Esophagus squamous epithelium (tissue), 5 donors: ENCODE measurements at places on chromosomes 6 and 20.

DNA sequence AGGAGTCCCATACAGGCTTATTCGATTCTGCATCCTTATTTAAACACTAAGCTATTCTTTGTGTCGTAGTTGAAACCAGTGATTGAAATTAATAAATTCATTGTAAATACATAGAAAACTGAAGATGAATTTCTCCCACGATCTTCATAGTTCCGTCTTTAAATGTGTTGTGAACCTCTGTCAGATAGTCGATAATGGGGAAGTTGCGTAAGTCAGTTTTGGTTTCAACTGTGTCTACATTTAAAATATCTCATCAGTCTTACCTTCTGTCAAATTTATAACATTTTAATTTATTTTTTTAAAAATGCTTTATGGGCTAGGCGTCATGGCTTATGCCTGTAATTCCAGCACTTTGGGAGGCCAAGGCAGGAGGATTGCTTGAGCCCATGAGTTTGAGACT, 12.7 kb downstream of the STX11 start:
- no peaks in the 10 kb centered on the region for H3K27me3 ChIP-seq
- no peak overlapping the region for H3K27ac ChIP-seq
- no peaks in the 10 kb centered on the region for H3K36me3 ChIP-seq
- H3K4me3 ChIP-seq, result no peak overlapping the region

DNA sequence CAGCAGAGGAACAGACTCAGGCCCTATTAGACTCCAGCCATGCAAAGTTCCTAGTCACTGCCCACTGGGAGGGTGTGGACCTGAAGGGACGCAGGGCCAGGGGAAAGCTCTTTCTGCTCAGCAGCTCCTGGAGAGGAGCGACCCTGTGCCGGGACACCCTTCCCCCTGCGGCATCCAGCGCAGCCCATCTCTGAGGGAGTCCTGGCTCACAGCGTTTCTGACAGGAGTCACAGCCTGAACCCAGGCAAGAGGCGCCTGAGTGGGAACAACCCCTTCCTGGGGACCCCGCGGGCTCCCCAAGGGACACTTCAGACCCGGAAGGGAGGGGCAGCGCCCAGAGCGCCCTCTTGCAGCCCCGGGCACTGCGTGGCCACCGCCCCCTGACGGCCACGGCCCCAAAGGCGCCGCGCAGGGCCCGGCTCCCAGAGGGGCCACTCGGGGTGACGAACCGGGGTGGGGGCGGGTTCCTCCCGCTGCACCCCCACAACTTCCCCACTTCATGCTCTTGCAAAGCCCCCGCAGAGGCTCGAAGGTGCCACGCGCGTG, 862 bp downstream of the UCKL1 start:
- H3K4me1 ChIP-seq, result peaks cover 58% of the 10 kb centered on the region
- H3K27ac ChIP-seq, result peak overlapping the region; percentile 91
- no peaks in the 10 kb centered on the region for H3K27me3 ChIP-seq

DNA sequence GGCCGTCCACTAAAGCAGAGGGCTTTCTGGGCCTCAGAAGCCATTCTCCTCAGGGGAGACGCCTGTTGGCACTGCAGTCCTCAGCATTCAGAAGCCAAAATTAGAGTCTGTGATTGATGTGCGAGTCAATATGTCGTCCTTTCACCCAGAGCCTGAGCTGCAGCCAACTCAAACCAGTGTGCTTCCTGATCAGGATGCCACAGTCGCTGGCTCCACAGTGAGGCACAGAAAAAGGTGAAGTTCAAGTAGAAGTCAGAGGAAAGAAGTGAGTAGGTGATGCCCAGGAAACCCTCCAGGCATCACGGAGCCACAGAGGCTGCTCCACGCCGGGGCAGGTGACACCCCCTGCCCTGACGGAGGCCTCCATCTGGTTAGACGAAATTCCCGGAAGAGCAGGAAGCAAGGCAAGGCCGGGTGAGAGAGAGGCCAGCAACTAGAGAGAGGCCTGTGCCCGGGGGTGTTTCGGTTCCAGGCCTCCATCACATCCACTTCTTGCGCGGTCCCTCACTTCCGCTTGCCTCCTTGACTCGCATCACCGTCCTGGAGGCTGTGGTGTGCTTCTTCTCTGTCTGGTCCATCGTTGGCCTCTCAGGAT, 177.7 kb upstream of the SNX9 start:
- no peaks in the 10 kb centered on the region for H3K4me1 ChIP-seq
- no peak overlapping the region for H3K27ac ChIP-seq
- H3K4me3 ChIP-seq, result no peak overlapping the region
- DNase-seq, result no peak

- H3K27ac ChIP-seq, result no peak overlapping the region
- no peaks in the 10 kb centered on the region for H3K36me3 ChIP-seq
- H3K4me1 ChIP-seq, result no peaks in the 10 kb centered on the region
Measured at GRCh38 chr6:465531-466348, 74.2 kb downstream of the IRF4 start.

DNA sequence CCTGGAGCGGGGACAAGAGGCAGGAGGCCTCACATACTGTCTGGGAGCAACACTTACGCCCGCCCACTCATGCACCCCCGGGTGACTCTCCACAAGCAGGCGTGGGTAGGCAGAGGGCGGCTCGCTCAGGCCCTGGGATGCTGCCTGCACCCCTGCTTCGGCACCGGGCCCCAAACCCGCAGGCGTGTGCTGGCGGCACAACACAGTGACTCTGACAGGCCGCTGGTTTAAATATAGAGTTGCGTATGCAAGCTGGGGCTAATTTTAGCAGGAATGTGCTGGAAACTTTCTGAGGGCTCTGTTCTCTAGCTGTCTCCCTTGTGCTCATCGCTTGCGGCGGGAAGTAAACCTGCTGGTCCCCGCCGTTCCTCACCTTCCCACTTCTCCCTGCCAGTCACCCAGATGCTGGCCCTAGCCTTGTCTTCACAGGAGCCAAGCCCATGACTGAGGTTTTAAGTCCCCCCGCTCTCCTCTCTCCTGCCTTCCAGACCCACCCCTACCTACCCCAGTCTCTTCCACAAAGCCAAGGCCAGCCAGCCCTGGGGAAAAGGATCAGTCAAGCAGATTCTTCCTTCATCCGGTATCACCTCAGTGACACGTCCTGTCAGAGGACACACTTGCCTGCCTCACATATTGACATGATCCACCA, 94.5 kb upstream of the FOXP4 start:
- H3K4me3 ChIP-seq, result no peak overlapping the region
- no peaks in the 10 kb centered on the region for H3K36me3 ChIP-seq
- peaks cover 22% of the 10 kb centered on the region for H3K27me3 ChIP-seq
- no peak for DNase-seq

DNA sequence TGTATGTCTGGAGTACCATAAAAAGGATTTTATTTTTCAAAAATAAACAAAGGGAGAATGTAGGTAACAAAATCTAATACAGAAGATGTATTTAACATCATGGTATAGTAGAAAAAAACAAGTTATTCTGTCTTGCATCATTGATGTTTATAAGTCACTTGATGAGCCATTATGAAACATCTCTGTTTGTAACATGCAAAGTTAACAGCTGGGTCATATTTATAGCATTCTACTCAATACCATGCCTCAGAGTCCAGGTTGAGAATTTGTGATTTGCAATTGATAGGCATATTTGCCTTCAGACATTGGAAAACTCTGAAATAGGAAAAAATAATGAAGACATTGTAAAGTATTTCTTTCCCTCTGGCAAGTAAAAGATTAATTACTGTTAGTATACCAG, 52.3 kb upstream of the IL20RA start:
- DNase-seq, result no peak
- H3K27ac ChIP-seq, result no peak overlapping the region
- H3K4me1 ChIP-seq, result peaks cover 17% of the 10 kb centered on the region

DNA sequence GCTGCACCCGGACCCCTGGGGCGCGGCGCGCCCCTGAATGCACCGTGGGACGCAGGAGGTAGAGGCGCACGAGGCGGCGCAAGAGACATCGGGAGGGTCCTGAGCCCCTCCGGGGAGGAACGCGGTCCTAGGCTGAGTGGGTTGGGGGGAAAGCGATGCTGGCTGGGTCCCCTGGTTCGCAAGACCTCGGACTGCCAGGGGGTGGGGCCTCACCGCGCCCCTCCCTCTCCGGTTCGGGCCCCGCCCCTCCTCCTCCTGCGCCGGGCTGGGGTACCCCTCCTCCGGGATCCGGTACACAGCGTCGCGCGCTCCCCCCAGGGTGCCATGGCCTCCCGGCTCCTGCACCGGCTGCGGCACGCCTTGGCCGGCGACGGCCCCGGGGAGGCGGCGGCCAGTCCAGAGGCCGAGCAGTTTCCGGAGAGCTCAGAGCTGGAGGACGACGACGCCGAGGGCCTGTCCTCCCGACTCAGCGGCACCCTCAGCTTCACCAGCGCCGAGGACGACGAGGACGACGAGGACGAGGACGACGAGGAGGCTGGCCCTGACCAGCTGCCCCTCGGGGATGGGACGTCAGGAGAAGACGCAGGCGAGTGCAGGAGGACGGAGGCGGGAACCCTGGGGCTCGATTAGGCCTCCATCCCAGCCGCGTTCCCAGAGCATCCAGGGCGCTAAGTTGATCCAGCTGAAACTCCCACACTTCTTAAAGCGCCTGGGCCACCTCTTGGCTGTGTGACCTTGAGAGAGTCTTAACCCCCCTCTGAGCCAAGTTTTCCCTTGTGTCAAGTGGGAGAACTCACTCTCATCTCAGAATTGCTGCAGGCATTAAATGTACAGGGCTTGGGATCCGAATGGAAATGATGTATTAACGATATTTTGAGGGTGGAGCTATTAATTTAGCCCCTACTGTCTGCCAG, 541 bp downstream of the SNX21 start:
- peak overlapping the region; percentile 93 for H3K27ac ChIP-seq
- peak overlapping the region; percentile 58 for H3K4me3 ChIP-seq
- H3K27me3 ChIP-seq, result no peaks in the 10 kb centered on the region
- H3K4me1 ChIP-seq, result peaks cover 30% of the 10 kb centered on the region
- H3K36me3 ChIP-seq, result no peaks in the 10 kb centered on the region

DNA sequence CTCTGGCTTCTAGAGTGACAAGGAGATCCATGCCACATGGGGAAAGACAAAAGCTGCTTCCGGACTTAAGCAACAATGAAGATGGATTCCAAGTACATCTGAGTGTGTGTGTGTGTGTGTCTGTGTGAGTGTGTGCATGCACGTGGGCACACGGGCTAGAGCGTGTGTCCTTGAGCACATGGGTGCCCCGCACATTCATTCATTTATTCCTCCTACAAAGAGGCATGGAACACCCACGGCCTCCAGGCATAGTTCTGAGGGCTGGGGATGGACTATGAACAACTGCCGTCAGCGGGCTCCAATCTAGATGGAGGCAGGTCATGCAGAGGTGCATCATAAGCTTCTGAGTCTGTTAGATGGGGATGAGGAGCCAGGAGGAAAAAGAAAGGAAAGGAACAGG, 49.1 kb downstream of the GRM4 start:
- H3K36me3 ChIP-seq, result no peaks in the 10 kb centered on the region
- H3K4me3 ChIP-seq, result no peak overlapping the region
- no peaks in the 10 kb centered on the region for H3K27me3 ChIP-seq
- DNase-seq, result no peak

DNA sequence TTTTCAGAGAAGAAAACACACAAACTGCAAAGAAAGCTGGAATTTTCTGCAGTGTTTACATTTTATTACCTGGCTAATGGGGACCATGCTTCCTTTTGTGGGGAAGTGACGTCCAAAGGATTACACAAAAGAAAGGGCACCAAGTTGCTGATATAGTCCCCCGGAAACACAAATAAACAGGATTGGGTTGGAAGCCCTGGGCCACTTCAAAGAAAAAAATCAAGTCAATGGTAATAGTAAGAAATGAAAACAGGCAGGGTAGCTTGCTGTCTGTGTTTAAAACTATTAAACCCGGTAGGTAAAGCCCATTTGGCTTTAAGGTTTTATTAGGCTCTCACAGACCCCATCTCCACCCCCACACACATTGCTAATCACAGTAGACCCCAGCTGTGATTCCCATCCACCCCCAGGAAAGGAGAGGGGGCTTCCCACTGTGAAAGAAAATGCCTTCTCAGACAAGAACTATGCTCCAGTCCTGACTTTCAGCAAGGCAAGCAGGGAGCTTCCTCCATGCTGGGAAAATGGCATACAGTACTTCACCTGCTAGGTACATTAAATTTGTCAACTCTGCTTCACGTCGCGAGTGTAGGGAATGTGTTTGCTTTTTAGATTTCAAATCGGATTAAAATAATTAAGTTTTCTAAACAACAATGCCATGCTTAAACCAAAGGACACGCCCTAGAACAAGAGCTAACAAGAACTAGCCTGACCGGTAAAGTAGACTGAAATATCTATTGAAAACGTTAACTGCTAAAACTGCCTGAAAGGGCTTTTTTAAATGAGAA, 1.1 kb downstream of the PERP start:
- H3K4me3 ChIP-seq, result peak overlapping the region; percentile 72
- no peak for DNase-seq
- no peaks in the 10 kb centered on the region for H3K27me3 ChIP-seq
- peak overlapping the region; percentile 98 for H3K27ac ChIP-seq

- H3K4me3 ChIP-seq, result no peak overlapping the region
- H3K27me3 ChIP-seq, result no peaks in the 10 kb centered on the region
- H3K4me1 ChIP-seq, result no peaks in the 10 kb centered on the region
- H3K27ac ChIP-seq, result no peak overlapping the region
Measured at GRCh38 chr6:5422321-5422915, 161.1 kb downstream of the FARS2 start.

DNA sequence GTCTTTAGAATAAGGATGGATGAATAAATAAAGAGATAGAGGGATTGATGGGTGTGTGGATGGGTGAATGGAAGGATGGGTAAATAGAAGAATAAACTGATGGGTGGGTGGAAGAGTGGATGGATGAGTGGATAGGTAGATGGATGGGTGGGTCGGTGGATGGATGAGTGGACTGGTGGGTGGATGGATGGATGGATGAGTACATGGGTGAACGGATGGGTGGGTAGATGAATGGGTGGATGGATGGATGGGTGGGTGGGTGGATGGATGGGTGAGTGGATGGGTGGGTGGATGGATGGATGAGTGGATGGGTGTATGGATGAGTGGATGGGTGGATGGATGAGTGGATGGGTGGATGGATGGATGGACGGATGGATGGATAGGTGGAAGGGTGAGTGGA, 65.7 kb upstream of the FOXC1 start:
- H3K4me1 ChIP-seq, result no peaks in the 10 kb centered on the region
- H3K27ac ChIP-seq, result no peak overlapping the region
- H3K4me3 ChIP-seq, result no peak overlapping the region
- H3K27me3 ChIP-seq, result no peaks in the 10 kb centered on the region
- no peaks in the 10 kb centered on the region for H3K36me3 ChIP-seq

DNA sequence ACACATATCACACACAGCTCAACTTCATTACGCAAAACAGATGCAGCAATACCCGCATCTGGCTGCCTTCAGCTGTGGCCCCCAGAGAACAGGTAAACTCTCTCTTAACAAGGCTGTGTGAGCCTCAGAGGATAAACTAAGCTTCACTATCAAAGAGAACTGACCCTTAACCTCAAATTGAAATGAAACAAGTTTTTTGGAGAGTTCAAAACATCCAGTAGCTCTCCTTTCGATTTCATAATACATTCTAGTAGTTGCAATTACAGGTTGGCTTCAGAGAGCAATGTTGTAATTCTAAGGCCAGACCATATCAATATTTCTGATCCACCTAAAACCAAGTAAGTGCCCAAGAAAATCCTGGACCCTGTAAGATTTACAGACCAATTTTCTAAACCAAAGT, 113.5 kb downstream of the FAXC start:
- H3K27ac ChIP-seq, result no peak overlapping the region
- H3K27me3 ChIP-seq, result peaks cover 28% of the 10 kb centered on the region
- H3K4me3 ChIP-seq, result no peak overlapping the region
- no peaks in the 10 kb centered on the region for H3K4me1 ChIP-seq
- H3K36me3 ChIP-seq, result no peaks in the 10 kb centered on the region
